ENCODE measurements at places on chromosomes 2 and 18.

GRCh38 chr2:195842932-195843331, 185.9 kb downstream of the SLC39A10 start:
- no peak for DNase-seq

GRCh38 chr2:163983911-163984310, 248.1 kb upstream of the FIGN start:
- DNase-seq, result no peak

GRCh38 chr2:61469424-61470121, 1.3 kb downstream of the USP34 start:
- DNase-seq, result no peak

GRCh38 chr2:196230061-196230854, 58.9 kb upstream of the STK17B start:
- DNase-seq, result no peak

GRCh38 chr2:173963323-173963816, 1.8 kb downstream of the SP3 start:
- DNase-seq, result peak; percentile 93

GRCh38 chr2:42864641-42865280, 72.4 kb upstream of the HAAO start:
- DNase-seq, result no peak

DNA sequence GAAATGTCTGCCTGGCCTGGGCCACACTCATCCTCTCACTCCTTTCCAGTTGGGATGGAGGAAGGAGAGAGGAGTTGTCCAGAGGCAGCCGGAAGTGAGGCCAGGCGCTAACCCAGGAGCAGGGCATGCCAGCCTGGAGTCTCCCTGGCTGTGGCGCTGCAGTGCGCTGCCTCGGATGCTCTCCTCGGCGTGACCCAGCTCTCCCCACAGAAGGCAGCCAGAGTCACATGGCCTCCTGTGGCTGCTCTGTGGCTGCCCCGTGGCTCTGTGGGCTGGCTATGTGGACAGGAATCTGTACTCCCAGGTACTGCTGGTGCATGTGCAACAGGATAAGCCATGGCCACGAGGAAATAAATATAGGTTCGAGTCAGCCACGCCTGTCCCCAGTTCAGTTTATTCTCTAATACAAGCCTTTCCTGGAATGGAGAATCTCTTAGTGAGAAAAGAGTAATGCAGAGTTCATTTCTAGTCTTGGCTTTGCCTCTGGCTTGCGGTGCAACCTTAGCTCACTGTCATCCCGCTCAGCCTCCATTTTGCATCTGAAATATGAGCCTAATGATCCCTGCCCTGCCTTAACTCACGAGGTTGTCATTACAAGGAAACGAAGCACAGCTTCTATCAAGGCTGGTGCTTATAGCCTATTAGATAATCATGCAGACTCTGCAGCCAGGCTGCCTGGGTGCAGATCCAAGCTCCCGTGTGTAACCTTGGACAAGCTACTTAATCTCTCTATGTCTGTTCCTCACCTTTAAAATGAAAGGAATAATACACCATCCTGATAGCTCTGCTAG, 106.3 kb downstream of the ANTXR1 start:
- no peak for DNase-seq

- no peak for DNase-seq
These were observed 24.6 kb upstream of the INO80C start for GRCh38 chr18:35522130-35522959.

DNA sequence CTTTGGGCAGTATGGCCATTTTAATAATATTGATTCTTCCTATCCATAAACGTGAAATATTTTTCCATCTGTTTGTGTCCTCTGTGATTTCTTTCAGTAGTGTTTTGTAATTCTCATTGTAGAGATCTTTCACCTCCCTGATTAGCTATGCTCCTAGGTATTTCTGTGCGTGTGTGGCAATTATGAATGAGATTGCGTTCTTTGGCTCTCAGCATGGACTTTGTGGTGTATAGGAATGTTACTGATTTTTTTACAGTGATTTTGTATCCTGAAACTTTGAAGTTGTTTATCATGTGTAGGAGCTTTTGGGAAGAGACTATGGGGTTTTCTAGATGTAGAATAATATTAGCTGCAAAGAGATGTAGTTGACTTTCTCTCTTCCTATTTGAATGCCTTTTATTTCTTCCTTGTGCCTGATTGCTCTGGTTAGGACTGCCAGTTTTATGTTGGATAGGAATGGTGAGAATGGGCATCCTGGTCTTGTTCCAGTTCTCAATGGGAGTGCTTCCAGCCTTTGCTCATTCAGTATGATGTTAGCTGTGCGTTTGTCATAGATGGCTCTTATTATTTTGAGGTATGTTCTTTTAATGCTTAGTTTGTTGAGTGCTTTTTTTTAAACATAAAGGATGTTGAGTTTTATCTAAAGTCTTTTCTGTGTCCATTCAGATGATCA, 27.0 kb upstream of the THUMPD2 start:
- DNase-seq, result no peak

DNA sequence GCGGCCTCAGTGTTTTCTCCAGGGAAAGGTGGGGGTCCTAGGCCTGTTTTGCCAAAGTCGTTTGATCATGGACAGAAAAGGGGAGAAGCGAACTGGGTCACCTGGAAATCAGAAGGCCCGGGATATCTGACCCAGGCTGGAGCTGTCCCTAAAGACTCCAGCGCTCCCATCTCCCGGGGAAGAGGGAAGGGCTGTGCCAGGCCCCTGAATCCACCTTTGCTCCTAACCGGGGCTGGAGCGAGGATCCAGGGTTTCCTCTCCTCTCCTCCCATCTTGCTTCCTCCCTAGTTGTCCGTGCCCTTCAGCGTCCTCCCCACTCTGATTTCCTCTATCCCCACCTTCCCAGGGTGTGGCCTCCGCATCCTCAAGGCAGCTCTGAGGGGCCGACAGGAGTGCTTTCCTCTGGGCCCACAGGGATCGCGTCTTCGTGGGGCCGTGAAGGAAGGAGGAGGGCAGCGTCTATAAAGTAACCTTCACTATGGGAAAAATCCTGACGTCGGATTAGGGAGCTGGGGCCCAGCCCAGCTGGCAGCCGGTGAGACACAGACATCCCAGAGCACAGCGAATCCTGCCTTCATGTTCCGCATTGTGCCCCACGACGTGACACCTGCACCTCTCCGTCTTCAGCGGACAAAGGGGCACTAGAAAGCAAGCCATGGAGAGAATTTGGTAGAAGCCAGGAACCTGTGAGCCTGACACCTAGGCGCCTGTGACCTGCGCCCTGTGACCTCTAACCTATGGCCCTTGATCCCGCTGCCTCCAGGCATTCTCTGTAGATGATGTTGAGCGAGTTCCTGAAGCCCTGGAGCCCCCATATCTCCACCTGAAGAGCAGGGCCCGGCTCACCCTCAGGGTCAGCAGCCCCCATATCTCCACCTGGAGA, 212.7 kb upstream of the SALL3 start:
- DNase-seq, result no peak

DNA sequence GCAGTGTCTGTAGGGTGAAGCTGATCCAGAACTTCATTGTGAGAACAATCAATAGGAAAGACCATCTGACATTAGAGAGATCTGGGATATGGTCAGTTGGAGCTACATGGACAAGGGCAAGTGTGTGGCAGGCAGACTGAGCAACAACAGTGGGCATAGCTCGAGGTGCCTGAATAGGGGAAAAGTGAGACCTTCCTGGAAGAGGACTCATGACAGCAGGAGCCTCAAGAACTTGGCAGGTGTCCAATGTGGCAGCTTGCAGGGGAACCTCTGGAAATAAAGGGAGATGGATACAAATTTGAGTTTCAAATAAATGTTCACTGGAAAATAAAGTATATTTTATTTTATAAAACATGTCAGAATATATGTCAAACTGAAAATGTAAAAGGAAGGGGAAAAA, 117.9 kb downstream of the TANC1 start:
- no peak for DNase-seq

GRCh38 chr2:172953970-172954852, 121.4 kb upstream of the MAP3K20 start:
- no peak for DNase-seq

- no peak for DNase-seq
These were observed 535 bp downstream of the ATG4B start for GRCh38 chr2:241637795-241638660.

GRCh38 chr2:20052861-20053281, 1.4 kb upstream of the LAPTM4A start:
- DNase-seq, result no peak

DNA sequence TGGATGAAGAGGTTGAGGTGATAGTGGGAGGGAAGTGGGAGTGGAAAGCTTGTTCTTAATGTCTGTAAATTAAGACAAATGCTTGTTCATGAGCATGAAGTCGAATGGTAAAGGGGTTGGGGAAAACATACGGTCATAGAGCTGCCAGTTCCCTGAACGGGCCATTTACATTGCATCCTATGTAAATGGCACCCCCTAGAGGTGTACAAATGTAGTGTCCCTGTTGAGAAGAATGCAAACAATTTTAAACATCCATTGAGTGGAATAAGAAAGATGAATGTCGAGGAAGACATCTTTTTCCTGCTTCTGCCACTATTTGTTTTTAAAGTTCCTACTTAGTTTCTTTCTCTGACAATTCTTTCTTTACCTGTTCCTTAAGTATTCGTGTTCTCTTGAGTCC, 155.7 kb downstream of the RDH14 start:
- no peak for DNase-seq

GRCh38 chr18:73232933-73233332, 365.1 kb upstream of the NETO1 start:
- no peak for DNase-seq

GRCh38 chr2:233460726-233461441, 105.7 kb downstream of the USP40 start:
- no peak for DNase-seq

DNA sequence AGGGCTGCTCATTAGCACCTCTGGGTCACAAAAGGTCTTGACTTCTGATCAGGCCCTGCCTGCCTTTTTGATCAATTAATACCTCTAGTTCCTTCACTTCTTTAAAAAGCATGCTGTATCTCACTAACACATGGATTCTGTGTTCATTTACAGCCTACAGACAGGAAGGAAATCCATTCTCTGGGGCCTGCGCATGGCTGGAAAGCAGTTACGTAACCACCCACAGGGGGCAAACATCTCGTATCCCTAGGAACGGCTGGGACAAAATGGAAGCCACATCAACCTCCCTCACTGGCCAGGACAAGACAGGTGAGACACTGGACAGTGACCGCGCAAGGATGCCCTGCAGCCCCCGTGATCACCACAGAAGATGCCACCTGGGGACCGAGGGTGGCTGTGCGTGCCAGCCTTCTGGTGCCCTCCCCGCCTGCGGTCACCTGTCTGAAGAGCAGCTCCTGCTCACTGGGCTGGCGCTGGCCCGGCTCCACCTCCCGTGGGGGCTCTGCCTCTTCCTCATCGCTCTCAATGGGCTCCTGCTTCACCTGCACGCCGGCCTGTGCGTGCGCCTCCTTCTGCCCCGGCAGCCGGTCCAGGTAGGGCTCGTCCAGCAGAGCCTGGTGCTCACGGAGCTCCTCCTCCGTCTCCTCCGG, 266.9 kb downstream of the TWIST2 start:
- DNase-seq, result no peak

DNA sequence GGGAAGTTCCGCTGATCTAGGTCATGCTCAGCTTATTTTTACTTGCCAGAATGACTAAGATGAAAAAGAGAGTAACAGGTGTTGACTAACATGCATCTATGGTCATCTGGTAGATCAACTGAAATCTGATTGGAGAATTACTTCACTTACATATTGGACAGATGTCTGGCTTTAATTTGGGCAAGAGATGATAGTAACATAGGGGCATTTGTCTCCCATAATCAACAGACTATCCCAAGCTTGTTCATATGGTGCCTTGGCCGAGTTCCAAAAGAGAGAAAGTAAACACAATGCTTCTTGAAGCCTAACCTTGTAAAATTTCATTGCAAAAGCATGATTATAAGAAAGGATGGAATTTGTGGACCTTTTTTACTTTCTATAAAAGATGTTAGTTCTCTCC, 503.7 kb downstream of the ADCYAP1 start:
- no peak for DNase-seq

DNA sequence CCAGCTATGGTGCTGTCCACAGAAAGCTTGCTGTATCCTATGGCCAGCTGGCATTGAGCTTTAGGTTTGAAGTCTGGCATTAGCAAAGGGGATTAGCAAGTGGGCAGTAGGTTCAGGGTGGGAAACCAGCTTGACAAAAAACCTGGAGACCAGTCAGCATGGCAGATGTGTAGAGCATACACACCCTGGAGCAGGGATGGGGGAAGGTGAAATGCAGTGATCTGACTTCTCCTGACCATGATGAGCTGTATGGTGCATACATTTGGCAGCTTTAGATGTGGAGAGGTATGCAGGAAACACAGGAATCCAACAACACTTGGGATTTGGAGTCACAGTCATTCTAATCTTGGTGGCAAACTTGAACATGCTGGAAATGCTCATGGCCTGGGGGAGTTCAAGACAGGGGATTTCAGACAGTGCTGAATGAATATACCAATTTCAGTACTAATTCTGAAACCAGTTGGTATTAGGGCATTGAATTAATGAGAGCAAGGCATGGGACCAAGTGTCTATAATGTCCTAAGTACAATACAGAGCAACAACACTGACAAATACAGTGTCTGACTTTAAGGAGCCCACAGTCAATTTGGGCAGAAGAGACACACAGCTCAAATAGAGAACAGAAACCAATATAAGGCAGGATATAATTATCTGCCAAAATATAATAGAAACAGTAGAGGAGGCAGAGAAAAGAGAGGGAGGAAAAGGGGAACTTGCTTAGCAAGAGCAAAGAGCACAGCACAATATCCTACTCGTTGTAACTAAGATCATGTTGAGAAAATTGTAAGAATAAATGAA, 11.8 kb downstream of the ARHGAP15 start:
- peak; percentile 82 for DNase-seq

GRCh38 chr2:98086491-98087446, at the start of gene VWA3B:
VWA3B (plus strand) TSS chr2:98087167; CDS start chr2:98093093, 5,926 bp downstream.
- peak; percentile 39 for DNase-seq

DNA sequence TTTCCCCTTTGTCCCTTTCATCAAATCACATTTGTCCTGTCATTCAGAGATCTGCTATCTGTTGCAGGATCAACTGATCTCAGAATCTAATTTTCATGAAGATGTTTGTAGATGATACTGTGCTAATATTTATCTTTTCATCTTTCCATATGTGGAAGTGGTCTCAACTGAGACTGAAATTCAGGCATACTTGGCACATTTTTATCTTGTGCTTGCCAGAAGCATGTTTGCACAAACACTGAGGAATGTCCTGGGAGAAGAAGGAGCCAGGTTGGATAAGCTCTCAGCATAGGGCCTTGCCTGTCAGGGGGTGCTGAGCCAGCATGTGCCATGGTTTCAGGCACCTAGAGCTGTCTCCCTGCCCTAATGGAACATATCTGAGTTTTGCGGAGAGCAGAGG, 24.5 kb upstream of the MMADHC start:
- DNase-seq, result no peak

All from bone marrow (tissue), 2 donors.